ENCODE measurements at places on chromosomes 13 and 19. TPM values are rescaled to one million over a fixed set of nuclear protein-coding genes. Genes with fewer than 3 reads are reported as not detected.

GRCh38 chr13:110641055-110642015, 26.0 kb downstream of the NAXD start:
- peak; percentile 72 for DNase-seq
- no peaks in the 10 kb centered on the region for H3K36me3 ChIP-seq
- H3K27me3 ChIP-seq = no peaks in the 10 kb centered on the region
- H3K27ac ChIP-seq = peak overlapping the region; percentile 61

GRCh38 chr13:29909975-29910674, 59.7 kb upstream of the UBL3 start:
- no peak overlapping the region for H3K27ac ChIP-seq
- no peaks in the 10 kb centered on the region for H3K4me1 ChIP-seq
- H3K36me3 ChIP-seq = no peaks in the 10 kb centered on the region
- H3K27me3 ChIP-seq = no peaks in the 10 kb centered on the region
- no peak for DNase-seq
- H3K4me3 ChIP-seq = no peak overlapping the region

- no peak overlapping the region for H3K4me3 ChIP-seq
- H3K27me3 ChIP-seq = no peaks in the 10 kb centered on the region
Measured at GRCh38 chr13:58598241-58598640, 966.7 kb downstream of the PCDH17 start.

GRCh38 chr13:47696674-47697073, 304.4 kb downstream of the SUCLA2 start:
- no peaks in the 10 kb centered on the region for H3K27me3 ChIP-seq
- H3K4me3 ChIP-seq = no peak overlapping the region
- H3K27ac ChIP-seq = no peak overlapping the region

DNA sequence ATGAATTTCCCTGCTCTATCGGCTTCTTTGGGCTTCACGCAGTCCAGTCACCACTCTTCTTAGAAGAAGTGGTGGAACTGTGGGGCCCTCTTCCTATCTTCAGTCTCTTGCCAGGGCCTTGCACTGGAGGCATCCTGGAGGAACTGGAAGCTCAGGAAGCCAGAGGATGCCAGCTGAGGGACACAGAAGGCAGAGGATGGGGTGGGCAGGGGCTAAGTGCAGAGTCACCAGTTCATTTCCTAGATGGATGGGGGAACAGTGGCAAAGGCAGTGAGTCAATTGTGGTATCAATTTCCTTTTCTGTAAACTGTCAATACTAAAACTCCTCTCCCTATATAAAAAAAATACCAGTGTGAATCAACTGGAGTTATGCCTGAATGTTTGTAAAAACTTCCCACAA, 419.7 kb downstream of the KLF12 start:
- DNase-seq = no peak
- H3K4me1 ChIP-seq = no peaks in the 10 kb centered on the region
- H3K4me3 ChIP-seq = no peak overlapping the region
- H3K36me3 ChIP-seq = no peaks in the 10 kb centered on the region

DNA sequence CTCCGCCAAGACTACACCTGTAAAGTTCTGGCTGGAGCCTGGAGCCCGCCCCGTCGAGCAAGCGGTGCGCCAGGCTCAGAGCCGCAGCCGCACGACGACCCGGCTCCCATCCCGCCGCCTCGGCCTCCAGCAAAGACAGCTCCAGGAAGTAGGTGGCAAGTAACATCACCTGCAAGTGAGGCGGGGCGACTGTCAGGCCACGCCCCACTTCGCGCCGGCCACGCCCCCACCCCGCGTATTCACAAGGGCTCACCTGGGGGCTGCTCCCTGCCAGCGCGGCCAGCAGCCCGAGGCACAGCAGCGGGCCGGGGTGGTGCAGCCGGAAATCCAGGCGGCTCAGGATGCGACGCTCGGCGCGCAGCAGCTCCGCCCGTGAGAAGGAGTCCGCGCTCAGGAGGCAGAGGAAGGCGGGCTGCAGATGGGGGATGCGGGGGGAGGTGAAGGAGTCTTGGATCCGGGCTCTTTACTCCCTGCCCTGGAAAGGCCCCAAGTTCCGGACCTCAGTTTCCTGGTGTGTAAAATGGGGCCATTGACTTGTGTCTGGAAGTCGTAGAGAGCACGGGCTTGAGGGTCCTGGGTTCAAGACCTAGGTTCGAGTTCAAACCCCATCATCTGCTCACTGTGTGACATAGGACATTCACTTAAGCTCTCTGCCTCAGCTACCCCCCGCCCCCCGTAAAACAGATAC, 3.2 kb downstream of the CCNP start:
- DNase-seq = peak; percentile 37
- no peaks in the 10 kb centered on the region for H3K36me3 ChIP-seq
- H3K27me3 ChIP-seq = no peaks in the 10 kb centered on the region
- peaks cover 11% of the 10 kb centered on the region for H3K4me1 ChIP-seq
- no peak overlapping the region for H3K27ac ChIP-seq
- peak overlapping the region; percentile 20 for H3K4me3 ChIP-seq

GRCh38 chr13:79440958-79441528, 35.0 kb upstream of the RBM26 start:
- no peak overlapping the region for H3K27ac ChIP-seq
- H3K4me3 ChIP-seq = no peak overlapping the region
- H3K27me3 ChIP-seq = no peaks in the 10 kb centered on the region
- DNase-seq = no peak

GRCh38 chr19:17606590-17607185, 51.2 kb downstream of the COLGALT1 start:
- peaks cover 4% of the 10 kb centered on the region for H3K4me1 ChIP-seq
- H3K36me3 ChIP-seq = no peaks in the 10 kb centered on the region
- no peak for DNase-seq

DNA sequence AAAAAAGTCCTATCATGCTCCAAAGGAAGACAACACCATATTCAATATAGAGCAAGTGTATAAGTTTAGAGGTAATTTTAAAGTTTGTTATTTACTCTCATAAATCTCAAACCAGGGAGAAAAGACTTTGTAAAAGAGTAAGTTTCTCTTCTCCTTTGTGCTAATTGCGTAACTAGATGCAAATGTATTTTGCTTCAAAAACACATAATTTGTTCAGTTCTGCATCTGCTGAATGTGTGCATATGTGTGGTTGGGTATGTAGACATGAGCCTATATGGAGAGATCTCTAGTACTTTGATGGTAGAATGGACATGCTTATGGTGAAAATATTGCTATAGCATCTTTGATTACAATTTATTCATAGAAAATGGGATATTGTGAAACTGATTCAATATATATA, 17.8 kb upstream of the MIR17HG start:
- DNase-seq = no peak
- H3K4me1 ChIP-seq = no peaks in the 10 kb centered on the region
- no peaks in the 10 kb centered on the region for H3K27me3 ChIP-seq
- no peaks in the 10 kb centered on the region for H3K36me3 ChIP-seq
- no peak overlapping the region for H3K27ac ChIP-seq
- H3K4me3 ChIP-seq = no peak overlapping the region

- H3K36me3 ChIP-seq = no peaks in the 10 kb centered on the region
- H3K4me3 ChIP-seq = no peak overlapping the region
- H3K27me3 ChIP-seq = no peaks in the 10 kb centered on the region
- no peak overlapping the region for H3K27ac ChIP-seq
- no peaks in the 10 kb centered on the region for H3K4me1 ChIP-seq
Measured at GRCh38 chr13:98353750-98354149, 176.7 kb upstream of the RNF113B start.

GRCh38 chr13:46672338-46673090, 119.5 kb downstream of the LRCH1 start:
- H3K27me3 ChIP-seq = no peaks in the 10 kb centered on the region
- peaks cover 13% of the 10 kb centered on the region for H3K4me1 ChIP-seq
- no peaks in the 10 kb centered on the region for H3K36me3 ChIP-seq

GRCh38 chr19:15495151-15495550, 13.2 kb upstream of the CYP4F22 start:
- H3K4me3 ChIP-seq = no peak overlapping the region
- no peak for DNase-seq
- H3K27me3 ChIP-seq = no peaks in the 10 kb centered on the region
- no peak overlapping the region for H3K27ac ChIP-seq
- no peaks in the 10 kb centered on the region for H3K36me3 ChIP-seq

- peaks cover 24% of the 10 kb centered on the region for H3K4me1 ChIP-seq
- peak; percentile 89 for DNase-seq
- peak overlapping the region; percentile 25 for H3K27ac ChIP-seq
- peak overlapping the region; percentile 47 for H3K4me3 ChIP-seq
- H3K27me3 ChIP-seq = no peaks in the 10 kb centered on the region
Measured at GRCh38 chr19:17327654-17328516, 6.8 kb downstream of the ANO8 start.

DNA sequence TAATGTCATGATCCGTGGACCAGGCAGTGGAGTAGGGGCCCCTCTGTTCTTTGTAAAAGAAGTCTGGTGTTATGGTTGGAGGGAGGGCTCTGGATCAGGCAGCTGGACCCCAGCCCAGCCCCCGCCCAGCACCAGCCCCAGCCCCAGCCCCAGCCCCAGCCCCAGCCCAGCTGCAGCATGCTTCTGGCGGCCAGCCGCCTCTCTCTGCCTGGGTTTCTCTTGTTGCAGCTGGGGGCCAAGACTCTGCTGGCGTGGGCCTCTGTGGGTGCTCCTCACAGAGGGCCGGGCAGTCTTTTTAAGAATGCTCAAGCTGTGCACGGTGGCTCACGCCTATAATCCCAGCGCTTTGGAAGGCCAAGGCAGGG, 17.9 kb downstream of the DOT1L start:
- H3K4me3 ChIP-seq = no peak overlapping the region
- peaks cover 6% of the 10 kb centered on the region for H3K4me1 ChIP-seq
- H3K27me3 ChIP-seq = no peaks in the 10 kb centered on the region
- no peaks in the 10 kb centered on the region for H3K36me3 ChIP-seq
- no peak for DNase-seq

GRCh38 chr13:74200081-74200480, 65.9 kb upstream of the KLF12 start:
- H3K4me1 ChIP-seq = no peaks in the 10 kb centered on the region
- no peak overlapping the region for H3K4me3 ChIP-seq
- H3K27me3 ChIP-seq = no peaks in the 10 kb centered on the region
- no peak for DNase-seq
- H3K36me3 ChIP-seq = no peaks in the 10 kb centered on the region

GRCh38 chr19:47619763-47620162, 10.8 kb downstream of the BICRA start:
- H3K4me1 ChIP-seq = peaks cover 10% of the 10 kb centered on the region
- H3K4me3 ChIP-seq = no peak overlapping the region
- H3K27ac ChIP-seq = no peak overlapping the region
- H3K36me3 ChIP-seq = no peaks in the 10 kb centered on the region

DNA sequence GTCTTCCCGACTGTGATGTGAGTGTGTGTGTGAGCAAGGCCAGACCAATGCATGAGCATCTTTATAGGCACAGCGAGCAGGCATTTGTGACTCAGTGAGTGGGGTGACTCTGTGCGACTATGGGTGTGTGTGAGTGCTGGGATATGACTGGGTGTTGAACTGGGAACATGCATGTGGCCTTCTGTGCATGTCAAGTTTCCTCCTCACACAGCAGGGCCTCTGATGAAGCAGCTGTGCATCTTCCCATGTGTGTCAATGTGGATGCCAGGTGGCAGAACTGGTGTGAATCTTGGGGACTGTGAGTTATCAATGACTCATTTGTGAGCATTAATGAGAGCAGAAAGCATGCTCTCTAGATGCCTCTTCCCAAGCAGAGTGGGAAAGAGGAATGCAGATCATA, 12.1 kb upstream of the LGALS14 start:
- no peak overlapping the region for H3K4me3 ChIP-seq
- DNase-seq = no peak
- H3K36me3 ChIP-seq = no peaks in the 10 kb centered on the region
- H3K4me1 ChIP-seq = no peaks in the 10 kb centered on the region
- no peaks in the 10 kb centered on the region for H3K27me3 ChIP-seq
- H3K27ac ChIP-seq = no peak overlapping the region

GRCh38 chr13:32791545-32792172, 205.4 kb downstream of the PDS5B start:
- no peak for DNase-seq
- H3K36me3 ChIP-seq = no peaks in the 10 kb centered on the region
- no peak overlapping the region for H3K27ac ChIP-seq
- no peaks in the 10 kb centered on the region for H3K4me1 ChIP-seq
- H3K27me3 ChIP-seq = no peaks in the 10 kb centered on the region

DNA sequence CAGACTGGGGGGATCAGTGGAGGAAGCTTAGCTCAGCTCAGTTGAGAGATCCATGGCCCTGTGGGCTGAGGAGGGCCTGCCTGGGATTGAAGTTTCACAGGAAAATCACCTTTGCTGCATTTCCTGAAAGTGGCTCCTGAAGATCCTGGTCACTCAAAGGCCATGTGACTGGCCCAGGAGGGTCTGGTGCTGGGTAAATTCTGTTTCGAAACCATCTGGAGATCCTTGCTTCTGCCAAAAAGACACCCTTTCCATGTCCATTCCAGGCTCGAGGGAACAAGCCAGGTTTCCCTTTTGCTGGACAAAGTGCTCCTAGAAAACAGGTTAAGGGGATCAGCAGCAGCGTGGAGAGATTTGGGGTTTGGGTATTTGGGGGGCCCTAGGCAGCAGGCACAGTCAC, 293.3 kb downstream of the ZNF536 start:
- H3K36me3 ChIP-seq = no peaks in the 10 kb centered on the region
- no peak for DNase-seq
- peaks cover 23% of the 10 kb centered on the region for H3K4me1 ChIP-seq
- no peak overlapping the region for H3K4me3 ChIP-seq

- no peaks in the 10 kb centered on the region for H3K4me1 ChIP-seq
- no peak overlapping the region for H3K27ac ChIP-seq
- no peaks in the 10 kb centered on the region for H3K36me3 ChIP-seq
- no peak for DNase-seq
Measured at GRCh38 chr19:6519289-6519688, 11.5 kb upstream of the TNFSF9 start.

Gene RXFP2
- 0.43 TPM for total RNA-seq

Gene MYADM
- 57.8 TPM for total RNA-seq

Gene ZNF426
- 13.8 TPM for total RNA-seq

Gene ZNF492
- 3.3 TPM for total RNA-seq

Gene NLRP7
- total RNA-seq = 11.7 TPM

Gene HPN
- total RNA-seq = 0.79 TPM

Gene PRR36
- total RNA-seq = 3.3 TPM

Gene PCDH17
- total RNA-seq = 27.9 TPM

Gene GNG7
- total RNA-seq = 38.7 TPM

Gene ZNF541
- total RNA-seq = 51.5 TPM

Gene KISS1R
- not detected for total RNA-seq
